ENCODE measurements at places on chromosomes 3 and 15. TPM values are rescaled to one million over a fixed set of nuclear protein-coding genes. Genes with fewer than 3 reads are reported as not detected.

DNA sequence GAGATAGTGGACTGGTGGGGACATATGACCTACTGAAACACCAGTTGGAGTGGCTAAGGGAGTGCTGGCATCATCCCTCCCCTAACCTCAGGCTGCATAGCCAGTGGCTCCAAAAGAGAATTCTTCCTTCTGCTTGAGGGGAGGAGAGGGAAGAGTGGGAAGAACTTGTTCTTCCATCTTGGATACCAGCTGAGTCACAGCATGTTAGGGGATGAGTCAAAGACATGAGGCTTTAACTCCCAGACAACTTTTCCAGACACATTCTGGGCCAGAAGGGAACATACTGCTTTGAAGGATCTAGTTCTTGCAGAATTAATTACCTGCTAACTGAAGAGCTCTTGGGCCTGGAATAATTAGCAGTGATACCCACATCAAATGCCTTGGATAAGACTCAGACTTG lies 36.8 kb upstream of the PEX5L start:
- H3K4me3 ChIP-seq, result no peak overlapping the region
- H3K36me3 ChIP-seq, result no peaks in the 10 kb centered on the region
- DNase-seq, result no peak

The CLN6 gene
- 12.9 TPM for total RNA-seq

GRCh38 chr3:171755015-171755589 lies 55.2 kb downstream of the PLD1 start:
- no peaks in the 10 kb centered on the region for H3K36me3 ChIP-seq
- H3K4me1 ChIP-seq, result no peaks in the 10 kb centered on the region
- H3K4me3 ChIP-seq, result no peak overlapping the region
- H3K27me3 ChIP-seq, result no peaks in the 10 kb centered on the region
- DNase-seq, result no peak

GRCh38 chr3:100265016-100265415 lies 4.2 kb downstream of the TBC1D23 start:
- H3K4me1 ChIP-seq, result peaks cover 82% of the 10 kb centered on the region
- no peak for DNase-seq
- H3K36me3 ChIP-seq, result no peaks in the 10 kb centered on the region
- no peaks in the 10 kb centered on the region for H3K27me3 ChIP-seq
- peak overlapping the region; percentile 94 for H3K4me3 ChIP-seq

GRCh38 chr15:88717382-88718031 lies 78.7 kb downstream of the ISG20 start:
- DNase-seq, result no peak
- H3K27me3 ChIP-seq, result peaks cover 4% of the 10 kb centered on the region
- H3K4me3 ChIP-seq, result no peak overlapping the region
- no peak overlapping the region for H3K27ac ChIP-seq

DNA sequence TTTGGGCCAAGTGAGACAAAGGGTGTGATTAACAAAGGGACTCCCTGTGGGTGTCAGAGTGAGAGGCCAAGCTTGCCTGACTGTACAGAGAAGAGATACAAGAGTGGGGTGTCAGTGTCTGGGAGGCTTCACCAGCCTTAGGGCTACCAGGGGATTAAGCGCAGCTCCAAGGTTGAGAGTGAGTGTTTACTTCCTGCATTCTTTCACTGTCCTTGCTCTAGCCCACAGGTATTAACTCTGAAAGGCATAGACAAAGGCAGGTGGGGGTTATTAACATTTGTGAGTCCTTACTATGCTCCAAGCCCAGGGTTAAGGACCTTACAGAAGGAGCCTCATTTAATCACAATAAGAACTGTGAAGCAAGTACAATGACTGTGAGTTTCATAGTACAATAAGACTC lies 107.6 kb downstream of the IL20RB start:
- H3K27me3 ChIP-seq, result no peaks in the 10 kb centered on the region
- no peaks in the 10 kb centered on the region for H3K36me3 ChIP-seq
- no peak overlapping the region for H3K4me3 ChIP-seq
- H3K4me1 ChIP-seq, result no peaks in the 10 kb centered on the region
- no peak overlapping the region for H3K27ac ChIP-seq
- DNase-seq, result no peak

The SCN11A gene
- total RNA-seq, result not detected

The ELL3 gene
- 1.3 TPM for total RNA-seq

The CSPG5 gene
- 0.18 TPM for total RNA-seq

The AHSG gene
- total RNA-seq, result not detected

DNA sequence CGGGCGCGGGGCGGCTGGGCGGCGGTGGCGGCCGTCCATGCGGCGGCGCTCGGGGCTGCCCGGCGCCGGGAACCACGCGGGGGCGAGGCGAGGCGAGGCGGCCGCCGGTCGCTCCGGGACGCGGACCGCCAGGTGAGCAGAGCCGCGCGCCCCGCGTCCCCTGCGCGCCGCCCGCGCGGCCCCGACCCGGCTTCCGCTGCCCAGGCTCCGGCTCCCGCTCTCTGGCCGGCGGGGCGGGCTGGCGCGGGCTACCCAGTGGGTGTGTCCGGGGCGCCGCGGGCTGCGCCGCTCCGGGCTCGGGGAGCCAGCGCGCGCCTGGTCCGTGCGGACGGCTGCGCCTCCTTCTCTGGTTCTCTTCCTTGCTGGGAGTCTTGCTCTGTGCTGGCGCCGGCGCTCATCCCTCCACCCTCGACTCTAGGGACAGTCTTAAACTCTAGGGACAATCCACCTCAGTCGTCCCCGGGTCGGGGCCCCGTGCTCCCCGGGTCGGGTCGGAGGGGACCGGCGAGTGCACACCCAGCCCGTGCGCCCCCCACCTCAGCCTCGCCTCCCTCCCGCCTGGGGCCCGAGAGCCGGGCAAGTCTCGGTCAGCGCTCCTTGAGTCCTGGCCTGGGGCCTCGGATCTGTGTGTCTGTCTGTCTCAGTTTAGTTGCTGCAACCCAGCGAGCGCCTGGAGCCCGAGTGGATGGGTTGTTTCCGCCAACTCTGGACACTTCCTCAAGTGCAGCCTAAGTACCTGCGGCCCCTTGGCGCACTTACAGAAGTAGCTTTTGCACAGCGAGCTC lies 488 bp downstream of the THSD4 start:
- H3K4me1 ChIP-seq, result no peaks in the 10 kb centered on the region
- no peaks in the 10 kb centered on the region for H3K27me3 ChIP-seq
- peak overlapping the region; percentile 33 for H3K27ac ChIP-seq
- H3K36me3 ChIP-seq, result no peaks in the 10 kb centered on the region
- peak; percentile 42 for DNase-seq
- H3K4me3 ChIP-seq, result peak overlapping the region; percentile 80

The RLBP1 gene
- not detected for total RNA-seq

The ALDH1A3 gene
- 14.4 TPM for total RNA-seq

- H3K36me3 ChIP-seq, result no peaks in the 10 kb centered on the region
- peak; percentile 89 for DNase-seq
- H3K4me1 ChIP-seq, result peaks cover 79% of the 10 kb centered on the region
- peak overlapping the region; percentile 90 for H3K27ac ChIP-seq
- no peaks in the 10 kb centered on the region for H3K27me3 ChIP-seq
- H3K4me3 ChIP-seq, result no peak overlapping the region
Measured at GRCh38 chr15:67109141-67110034, 44.0 kb downstream of the SMAD3 start.

GRCh38 chr3:16319307-16319706 lies 54.3 kb downstream of the OXNAD1 start:
- no peak overlapping the region for H3K4me3 ChIP-seq
- peaks cover 59% of the 10 kb centered on the region for H3K36me3 ChIP-seq
- no peaks in the 10 kb centered on the region for H3K27me3 ChIP-seq
- no peak overlapping the region for H3K27ac ChIP-seq

- H3K27me3 ChIP-seq, result no peaks in the 10 kb centered on the region
- H3K4me1 ChIP-seq, result no peaks in the 10 kb centered on the region
- DNase-seq, result no peak
- H3K36me3 ChIP-seq, result no peaks in the 10 kb centered on the region
- H3K4me3 ChIP-seq, result no peak overlapping the region
- H3K27ac ChIP-seq, result no peak overlapping the region
Measured at GRCh38 chr3:193574488-193575070, 18.4 kb upstream of the OPA1 start.

GRCh38 chr3:132289316-132289715 lies 27.9 kb upstream of the ACP3 start:
- H3K27me3 ChIP-seq, result no peaks in the 10 kb centered on the region
- H3K27ac ChIP-seq, result no peak overlapping the region
- DNase-seq, result no peak
- no peaks in the 10 kb centered on the region for H3K4me1 ChIP-seq
- no peaks in the 10 kb centered on the region for H3K36me3 ChIP-seq
- no peak overlapping the region for H3K4me3 ChIP-seq

The MKRN2OS gene
- total RNA-seq, result 1.5 TPM

DNA sequence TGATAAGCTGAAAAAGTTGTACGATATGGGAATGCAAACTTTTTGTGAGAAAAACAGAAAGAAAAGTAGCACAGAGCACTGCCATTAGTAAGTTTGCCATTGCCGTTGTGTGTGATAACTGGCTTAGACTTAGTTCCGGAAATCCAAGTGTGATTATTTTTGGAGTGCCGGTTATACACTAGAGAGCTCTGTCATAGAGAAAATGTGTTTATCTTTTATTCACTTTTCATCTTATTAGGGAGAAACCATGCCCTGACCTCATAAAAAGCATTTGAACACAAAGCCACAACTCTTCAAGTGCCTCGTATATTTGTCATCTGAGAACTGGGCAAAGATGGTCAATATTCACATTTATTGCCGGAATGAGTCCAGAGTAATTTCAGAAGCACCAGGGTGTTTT lies 36.1 kb downstream of the CTDSPL start:
- no peaks in the 10 kb centered on the region for H3K27me3 ChIP-seq
- no peak for DNase-seq
- H3K36me3 ChIP-seq, result no peaks in the 10 kb centered on the region
- peaks cover 14% of the 10 kb centered on the region for H3K4me1 ChIP-seq

The SEMA5B gene
- 0.27 TPM for total RNA-seq

The ZPLD1 gene
- total RNA-seq, result not detected

The UTS2B gene
- 0.22 TPM for total RNA-seq

The CPEB1 gene
- total RNA-seq, result 1.5 TPM

The CKMT1B gene
- total RNA-seq, result not detected

The ANAPC13 gene
- 65.8 TPM for total RNA-seq

DNA sequence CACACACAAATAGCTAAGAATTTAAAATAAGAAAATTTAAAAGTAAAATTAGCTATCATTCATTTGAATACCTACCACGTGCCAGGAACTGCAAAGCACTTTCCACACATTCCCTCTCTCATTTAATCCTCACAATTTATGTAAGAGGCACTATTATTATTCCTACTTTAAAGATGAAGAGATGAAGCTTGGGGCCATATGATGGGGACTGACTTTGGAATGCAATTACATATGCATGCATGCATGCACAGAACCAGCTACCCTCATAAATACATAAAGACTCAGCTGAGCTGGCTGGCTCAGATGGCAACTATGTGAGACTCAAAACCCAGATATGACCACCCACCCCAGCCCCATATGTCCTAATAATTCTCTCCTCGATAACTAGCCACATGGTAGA lies 31.7 kb upstream of the THUMPD3 start:
- no peaks in the 10 kb centered on the region for H3K4me1 ChIP-seq
- no peaks in the 10 kb centered on the region for H3K36me3 ChIP-seq
- no peak for DNase-seq
- no peak overlapping the region for H3K4me3 ChIP-seq
- no peaks in the 10 kb centered on the region for H3K27me3 ChIP-seq
- H3K27ac ChIP-seq, result no peak overlapping the region

The AGBL1 gene
- total RNA-seq, result 6.6 TPM
